ENCODE measurements at places on chromosomes 7 and 10.
A peak's percentile ranks its signal among the peaks of the same experiment; 100 is the strongest.

- no peak for DNase-seq
Observed at GRCh38 chr10:23191764-23192711, at the start of gene PTF1A. Gene PTF1A (plus strand): TSS chr10:23192312. CDS start chr10:23192531, 219 bp downstream.

GRCh38 chr7:117021986-117022385 lies 68.7 kb downstream of the ST7 start:
- no peak for DNase-seq

GRCh38 chr10:70328967-70329366 lies 45.2 kb upstream of the NPFFR1 start:
- DNase-seq, result peak; percentile 35

DNA sequence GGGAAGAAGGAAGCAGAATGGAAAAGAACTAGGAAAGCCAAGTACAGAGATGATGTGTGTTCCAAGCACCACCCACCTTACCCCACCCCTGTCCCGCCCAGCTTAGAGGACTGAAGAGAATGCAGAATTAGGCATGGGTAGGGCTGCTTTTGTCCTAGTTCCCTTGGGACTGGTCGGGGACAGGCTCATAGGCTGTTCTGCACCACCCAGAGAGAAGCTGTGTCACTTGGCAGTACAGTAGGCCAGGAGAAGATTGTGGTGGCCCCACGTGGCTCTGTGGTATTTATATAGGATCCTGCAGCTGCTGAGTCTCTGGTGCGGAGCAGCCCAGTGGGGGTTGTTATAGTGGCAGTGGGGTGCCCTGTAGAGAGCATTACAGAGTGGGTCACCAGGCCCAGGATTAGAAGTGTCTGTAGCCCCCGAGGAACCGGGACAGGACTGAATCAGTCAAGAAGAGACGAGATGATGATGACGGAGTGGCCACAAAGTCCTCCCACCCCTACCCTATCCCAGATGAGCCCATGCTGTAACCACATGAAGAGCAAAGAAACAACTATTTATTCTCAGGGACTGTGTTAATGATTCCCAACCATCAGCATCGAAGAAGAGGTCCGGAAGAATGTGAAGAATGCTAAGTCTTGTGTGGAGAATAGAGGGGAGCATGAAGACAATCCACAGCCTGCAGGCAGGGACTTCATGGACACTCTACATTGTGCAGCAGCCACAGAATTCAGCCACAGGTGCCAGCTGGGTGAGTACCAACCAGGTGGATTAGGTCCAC lies 88.9 kb downstream of the C1GALT1 start:
- no peak for DNase-seq

DNA sequence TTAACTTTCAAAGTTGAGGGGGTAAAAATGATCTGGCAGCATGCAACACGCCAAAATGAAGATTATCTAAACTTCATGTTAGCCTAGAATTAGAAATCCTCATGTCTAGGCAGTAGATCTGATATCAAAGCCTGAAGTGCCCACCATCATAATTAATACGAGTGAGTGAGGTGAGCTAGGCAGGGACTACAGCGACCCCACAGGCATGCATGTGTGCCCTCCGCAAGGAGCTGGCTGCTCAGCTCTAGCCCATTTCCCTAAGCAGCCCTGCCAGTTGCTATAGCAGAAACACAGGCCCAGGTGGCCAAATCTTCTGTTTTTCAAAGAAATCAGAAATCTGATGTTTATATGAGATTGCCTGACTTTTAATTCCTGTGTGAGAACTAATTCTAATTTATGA lies 93.1 kb upstream of the IFRD1 start:
- DNase-seq, result no peak

DNA sequence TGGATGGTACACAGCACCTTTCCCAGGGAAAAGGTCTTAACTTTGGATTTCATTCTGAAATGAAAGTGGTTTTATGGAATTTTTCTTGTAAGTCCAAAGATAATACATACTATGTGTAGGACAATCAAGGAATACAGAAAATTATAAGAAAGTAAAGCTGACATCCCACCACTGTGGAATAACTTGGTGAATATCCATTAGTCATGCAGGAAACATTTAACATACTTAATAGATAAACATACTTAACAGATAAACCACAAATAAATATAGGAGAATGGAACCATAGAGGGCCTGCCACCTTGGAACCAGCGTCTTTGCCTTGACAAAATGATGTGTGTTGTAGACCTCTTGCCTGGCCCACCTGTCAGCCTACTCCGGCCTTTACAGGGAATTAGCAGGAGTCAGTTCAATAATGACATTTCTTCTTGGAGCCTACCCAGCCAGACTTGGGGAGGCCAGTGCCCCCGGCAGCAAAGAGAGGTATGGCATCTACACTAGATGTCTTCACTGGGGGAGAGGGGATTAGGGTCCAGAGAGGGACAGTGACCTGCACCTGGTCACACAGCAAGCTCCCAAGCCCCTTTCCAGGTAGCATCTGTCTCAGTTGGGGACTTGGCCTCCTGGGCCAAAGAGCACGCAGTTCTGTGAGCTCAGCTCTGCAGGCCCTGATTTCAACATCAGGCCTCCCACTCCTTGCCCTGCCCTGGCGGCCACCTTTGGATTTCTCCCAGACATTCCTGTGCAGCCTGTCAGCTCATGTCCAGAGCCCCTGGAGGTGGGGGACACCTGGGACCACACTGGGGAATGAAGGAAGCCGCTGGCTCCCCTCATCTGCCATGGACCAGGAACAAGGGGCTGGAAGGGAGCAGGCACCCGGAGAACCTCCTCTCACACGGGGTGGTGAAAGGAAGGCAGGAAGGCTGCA lies 112.6 kb upstream of the PPIF start:
- DNase-seq, result no peak

GRCh38 chr10:17316488-17317170 lies 88.6 kb downstream of the VIM start:
- no peak for DNase-seq

- no peak for DNase-seq
Observed at GRCh38 chr7:26233902-26234511, 32.5 kb downstream of the CBX3 start.

GRCh38 chr7:90958647-90959046 lies 305.6 kb upstream of the FZD1 start:
- peak; percentile 37 for DNase-seq

DNA sequence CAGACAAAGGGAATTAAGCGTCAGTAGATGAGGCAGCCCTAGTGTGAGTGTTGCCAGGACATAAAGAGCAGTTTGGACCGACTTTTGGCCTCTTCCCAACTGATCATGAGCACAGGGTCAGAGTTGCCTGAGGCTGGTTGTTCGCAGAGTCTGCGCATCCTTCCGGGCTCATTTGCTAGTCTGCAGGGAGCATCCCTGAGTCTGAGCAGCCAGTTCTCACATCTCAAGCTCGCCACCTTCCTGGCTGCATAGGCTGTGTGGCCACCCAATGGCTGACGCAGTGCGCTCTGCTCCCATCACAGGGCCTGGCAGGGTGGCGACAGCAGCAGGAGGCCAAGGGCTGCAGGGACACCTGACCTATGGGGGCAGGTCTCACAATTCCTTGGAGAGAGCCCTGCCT lies 5.0 kb downstream of the GAD2 start:
- no peak for DNase-seq

DNA sequence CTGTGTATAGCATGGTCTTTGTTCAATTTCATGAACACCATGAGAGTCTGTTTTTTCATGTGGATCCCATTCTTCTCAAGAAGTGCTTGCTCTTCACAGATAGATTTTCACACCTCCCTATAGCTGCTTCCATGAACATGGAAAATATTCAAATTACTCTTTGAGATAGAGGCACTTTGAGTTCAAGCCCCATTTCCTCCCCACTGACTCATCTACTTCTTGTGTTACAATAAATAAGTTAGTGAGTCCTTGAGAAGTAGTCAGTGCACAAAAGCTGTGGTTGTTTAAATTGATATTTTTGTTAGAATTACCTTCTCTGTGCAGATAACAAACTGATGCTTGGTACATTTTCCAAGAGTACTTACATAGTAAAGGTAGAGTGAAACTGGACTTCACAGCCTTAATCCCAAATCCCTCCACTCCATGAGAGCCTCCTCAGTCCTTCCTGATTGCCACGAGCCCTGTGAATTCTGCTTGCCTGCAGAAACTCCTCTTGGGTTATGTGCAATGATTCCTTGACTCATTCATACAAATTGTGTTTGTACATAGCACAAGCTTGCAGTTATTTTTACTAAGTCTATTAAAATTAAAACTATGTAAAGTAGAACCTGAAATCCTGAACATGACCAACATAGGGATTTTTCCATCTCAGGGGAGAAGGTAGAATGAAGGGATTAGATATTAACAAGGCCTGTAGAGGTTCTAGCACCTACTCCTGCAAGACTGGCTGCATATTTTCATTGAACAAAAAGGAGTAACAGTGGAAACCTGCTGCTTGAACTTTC lies 496.2 kb downstream of the TNS3 start:
- DNase-seq, result no peak

DNA sequence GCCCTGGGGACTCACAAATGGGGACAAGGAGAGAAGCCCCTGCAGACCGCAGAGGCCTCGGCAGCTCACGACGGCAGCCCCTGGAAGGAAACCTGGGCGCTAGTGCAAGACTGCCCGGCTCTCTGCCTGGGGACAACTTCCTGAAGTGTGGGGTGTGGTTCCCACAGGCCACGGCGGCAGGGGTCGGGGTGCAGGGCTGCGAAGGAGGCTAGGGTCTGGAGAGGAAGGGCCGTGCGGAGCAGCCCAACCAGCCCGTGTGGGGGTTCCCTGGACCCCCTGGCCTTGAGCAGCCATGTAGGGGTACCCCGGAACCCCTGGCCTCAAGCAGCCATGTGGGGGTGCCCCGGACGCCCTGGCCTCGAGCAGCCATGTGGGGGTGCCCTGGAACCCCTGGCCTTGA lies 19.5 kb downstream of the CFAP46 start:
- DNase-seq, result no peak

GRCh38 chr10:4885162-4885561 lies 59.2 kb downstream of the AKR1E2 start:
- DNase-seq, result no peak

- DNase-seq, result no peak
Observed at GRCh38 chr7:44922351-44922694, 37.0 kb upstream of the PURB start.

GRCh38 chr7:128912281-128912680 lies 1.8 kb upstream of the KCP start:
- DNase-seq, result no peak

DNA sequence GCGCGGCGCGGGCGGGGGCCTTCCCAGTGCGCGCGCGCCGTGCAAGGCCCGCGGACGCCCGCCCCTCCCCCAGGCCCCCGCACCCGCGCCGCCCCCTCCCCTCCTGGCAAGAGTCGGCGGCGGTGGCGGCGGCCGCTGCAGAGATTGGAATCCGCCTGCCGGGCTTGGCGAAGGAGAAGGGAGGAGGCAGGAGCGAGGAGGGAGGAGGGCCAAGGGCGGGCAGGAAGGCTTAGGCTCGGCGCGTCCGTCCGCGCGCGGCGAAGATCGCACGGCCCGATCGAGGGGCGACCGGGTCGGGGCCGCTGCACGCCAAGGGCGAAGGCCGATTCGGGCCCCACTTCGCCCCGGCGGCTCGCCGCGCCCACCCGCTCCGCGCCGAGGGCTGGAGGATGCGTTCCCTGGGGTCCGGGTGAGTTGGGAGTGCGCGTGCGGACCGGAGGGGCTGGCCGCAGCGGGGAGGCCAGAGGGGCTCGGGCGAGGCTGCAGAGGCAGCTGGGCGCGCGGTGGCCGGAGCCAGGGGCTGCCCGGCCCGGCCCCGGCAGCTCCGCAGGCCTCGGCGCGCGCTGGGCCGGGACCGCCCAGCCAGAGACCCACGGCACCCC lies at the start of gene BMPR1A:
Gene BMPR1A (plus strand): TSS at position 109 of the 602 bp plus-strand sequence. CDS start 119,400 bp downstream, outside the sequence.
- no peak for DNase-seq

DNA sequence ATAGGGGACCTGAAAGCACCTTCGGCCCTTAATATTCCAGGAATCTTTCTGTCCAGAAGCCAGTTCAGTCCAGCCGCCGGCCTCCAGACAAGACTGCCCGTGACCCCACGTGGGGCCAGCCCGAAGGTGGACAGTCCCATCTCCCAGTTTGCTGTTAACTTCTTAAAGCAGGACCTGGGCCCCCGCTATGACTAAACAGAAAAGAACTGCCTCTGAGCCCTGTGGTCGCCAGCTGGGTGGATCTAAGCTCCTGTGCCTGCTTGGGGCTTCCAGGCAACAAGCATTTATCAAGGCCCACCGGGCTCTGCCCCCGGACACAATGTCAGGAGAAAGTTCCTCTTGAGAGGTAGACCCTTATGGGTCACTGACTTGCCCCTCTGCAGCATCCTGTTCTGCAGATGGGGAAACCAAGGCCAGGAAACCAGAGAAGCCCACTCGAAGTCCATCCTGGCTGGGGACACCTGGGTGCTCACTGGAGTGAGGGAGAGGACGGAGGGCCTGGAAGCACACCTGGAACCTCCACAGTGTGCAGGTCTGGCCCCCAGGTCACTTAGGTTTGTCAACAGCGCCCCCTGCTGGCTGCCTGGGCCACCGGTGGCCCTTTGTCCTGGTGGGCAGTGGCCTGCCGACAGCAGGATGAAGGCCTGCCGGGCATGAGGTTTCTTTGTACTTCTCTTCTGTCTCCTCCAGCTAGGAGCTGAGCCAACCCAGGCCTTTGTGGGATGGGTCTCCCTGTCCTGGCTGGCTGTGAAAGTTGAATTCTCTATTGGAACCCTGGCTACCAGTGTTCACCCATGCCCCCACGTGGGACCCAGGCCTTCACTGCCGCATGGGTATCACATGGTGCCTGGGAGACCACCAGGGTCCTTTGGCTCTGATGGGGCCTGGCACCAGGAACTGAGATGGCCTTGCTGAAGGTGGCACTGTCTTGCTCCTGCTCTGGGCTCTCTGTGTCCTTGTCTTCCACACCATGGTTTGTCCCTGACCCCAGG lies 128.0 kb downstream of the ZMIZ1 start:
- no peak for DNase-seq

DNA sequence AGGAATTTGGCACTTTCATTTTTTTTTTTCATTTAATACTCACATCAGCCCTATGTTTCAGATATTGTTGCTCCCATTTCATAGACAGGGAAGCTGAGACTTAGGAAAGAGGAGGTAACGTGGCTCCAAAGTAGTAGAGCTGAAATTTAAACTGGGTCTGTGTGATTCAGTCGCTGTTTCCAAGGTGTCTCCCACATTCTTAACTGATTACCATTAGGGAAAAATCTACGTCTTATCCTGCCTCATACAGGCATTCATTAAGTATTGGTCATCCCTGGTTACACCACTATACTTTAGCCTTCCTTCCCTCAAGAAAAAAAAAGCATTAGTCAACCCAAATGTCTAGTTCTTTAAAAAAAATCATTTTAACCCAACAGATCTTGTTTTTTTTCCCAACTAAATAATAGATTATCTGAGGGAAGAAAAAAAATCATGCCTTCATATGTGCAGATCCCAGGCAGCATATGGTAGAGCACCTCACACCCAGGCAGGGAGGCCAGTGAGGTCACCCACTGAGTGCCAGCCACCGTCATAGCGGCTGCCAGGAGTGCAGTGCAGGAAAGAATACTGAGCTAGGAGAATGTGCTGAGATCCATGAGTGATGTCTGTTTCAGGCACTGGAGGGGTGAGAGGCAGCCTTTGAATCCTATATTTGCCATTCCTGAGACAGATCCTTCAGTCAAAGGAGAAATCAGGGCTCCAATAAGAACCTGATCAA lies 59.0 kb upstream of the SORCS3 start:
- DNase-seq, result no peak

- DNase-seq, result no peak
Observed at GRCh38 chr7:130231792-130232191, 24.1 kb downstream of the SSMEM1 start.

- no peak for DNase-seq
Observed at GRCh38 chr10:47299611-47300428, at the start of gene GDF10. Gene GDF10 (plus strand): TSS chr10:47300197. CDS start chr10:47300652, 455 bp downstream.

- DNase-seq, result no peak
Observed at GRCh38 chr10:56028298-56029132, 332.5 kb downstream of the ZWINT start.

- DNase-seq, result no peak
Observed at GRCh38 chr7:74475243-74475986, 21.7 kb downstream of the GTF2IRD1 start.

GRCh38 chr10:97353945-97354344 lies 19.4 kb upstream of the FRAT2 start:
- no peak for DNase-seq

All from epithelial cell of proximal tubule (primary cell).